ENCODE measurements at places on chromosomes 4 and X.

GRCh38 chrX:148185631-148186030 is 204.5 kb downstream of the FMR1NB start:
- no peak for DNase-seq

DNA sequence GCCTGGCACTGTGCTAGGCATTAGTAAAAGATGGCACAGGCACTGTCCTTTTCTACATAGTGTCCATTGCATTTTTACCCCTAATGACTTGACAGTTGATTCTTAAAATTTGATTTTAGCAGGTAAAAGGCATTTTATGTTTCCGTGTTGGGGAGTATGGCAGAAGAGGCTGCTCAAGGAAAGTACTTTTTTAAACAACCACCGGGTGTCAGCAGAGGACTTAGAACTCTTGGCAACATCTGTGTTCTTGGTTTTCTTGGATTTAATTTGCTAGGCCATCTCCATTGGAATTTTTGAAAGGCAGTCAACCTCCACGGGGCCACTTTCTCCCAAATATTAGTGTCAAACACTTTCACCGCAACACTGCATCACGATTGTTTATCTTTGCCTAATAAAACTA is 102.9 kb downstream of the TSPAN7 start:
- peak; percentile 3 for DNase-seq

DNA sequence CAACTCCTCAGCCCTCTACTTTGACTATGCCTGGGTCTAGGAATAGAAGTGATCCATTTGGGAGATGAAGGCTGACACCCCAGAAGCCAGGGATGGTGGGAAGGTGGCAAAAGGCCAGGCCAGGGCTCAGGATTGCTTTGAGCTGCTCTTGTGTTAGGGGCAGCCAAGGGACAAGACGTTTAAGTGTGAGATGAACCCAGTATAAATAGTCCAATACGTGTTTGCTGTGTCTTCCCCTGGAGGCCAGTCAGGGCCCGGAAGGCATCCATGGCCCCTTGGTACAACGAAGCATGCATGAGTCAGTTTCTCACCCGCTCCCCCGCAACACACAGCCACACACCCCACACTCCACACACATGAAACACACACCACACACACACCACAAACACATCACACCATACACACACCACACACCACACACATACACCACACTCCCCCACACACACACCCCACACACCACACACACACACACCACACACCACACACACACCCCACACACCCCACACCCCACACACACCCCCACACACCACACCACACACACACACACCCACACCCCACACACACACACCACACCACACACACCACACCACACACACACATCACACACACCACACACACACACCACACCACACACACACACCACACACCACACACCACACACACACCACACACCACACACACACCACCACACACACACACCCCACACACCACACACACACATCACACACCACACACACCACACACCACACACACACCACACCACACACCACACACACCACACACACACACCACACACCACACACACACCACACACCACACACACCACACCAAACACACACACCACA is 5.1 kb downstream of the STARD8 start:
- no peak for DNase-seq

DNA sequence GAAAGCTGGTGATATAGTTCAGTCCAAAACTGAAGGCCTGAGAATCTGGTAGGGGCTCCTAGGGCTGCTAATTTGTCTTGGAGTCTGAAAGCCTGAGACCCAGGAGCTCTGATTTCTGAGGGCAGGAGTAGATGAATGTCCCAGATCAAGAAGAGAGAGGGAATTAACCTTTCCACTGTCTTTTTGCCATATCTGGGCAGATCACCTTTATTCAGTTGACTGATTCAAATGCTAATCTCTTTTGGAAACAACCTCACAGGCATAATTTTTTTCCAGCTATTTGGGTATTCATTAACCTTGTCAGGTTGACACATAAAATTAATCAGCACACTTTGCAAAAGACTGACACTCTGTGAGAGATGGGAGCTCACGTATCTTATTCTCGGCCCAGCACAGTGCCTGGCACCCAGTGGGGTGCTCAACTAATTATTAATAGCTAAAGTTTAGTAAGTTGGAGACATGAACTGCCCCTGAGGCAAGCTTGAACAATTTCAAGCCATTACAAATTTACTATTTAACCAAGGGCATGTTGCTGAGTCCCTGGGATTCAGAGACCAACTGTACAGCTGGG is 114.3 kb downstream of the CPEB2 start:
- DNase-seq = no peak

GRCh38 chr4:37966044-37966443 is 5.8 kb downstream of the PTTG2 start:
- DNase-seq = no peak

GRCh38 chrX:50978920-50979682 is 68.6 kb downstream of the BMP15 start:
- DNase-seq = no peak

DNA sequence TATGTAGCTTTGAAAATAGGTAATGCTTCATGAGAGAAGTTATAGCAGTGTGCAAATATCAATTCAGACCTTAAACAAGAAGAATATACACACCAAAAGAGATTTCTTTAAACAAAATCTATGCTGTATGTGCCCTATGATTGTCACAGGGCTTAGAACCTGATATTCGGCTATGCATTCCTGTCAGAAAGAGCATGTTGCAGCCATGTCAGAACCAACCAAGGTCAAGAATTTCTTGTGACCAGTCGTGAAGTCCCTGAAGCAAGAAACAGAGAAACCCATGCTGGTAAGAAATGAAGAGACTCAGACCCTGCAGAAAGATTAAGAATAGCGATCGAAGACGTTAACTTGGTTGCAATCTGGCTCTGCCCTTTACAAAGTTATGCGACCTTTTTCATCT is 210.3 kb upstream of the SPIN4 start:
- no peak for DNase-seq

DNA sequence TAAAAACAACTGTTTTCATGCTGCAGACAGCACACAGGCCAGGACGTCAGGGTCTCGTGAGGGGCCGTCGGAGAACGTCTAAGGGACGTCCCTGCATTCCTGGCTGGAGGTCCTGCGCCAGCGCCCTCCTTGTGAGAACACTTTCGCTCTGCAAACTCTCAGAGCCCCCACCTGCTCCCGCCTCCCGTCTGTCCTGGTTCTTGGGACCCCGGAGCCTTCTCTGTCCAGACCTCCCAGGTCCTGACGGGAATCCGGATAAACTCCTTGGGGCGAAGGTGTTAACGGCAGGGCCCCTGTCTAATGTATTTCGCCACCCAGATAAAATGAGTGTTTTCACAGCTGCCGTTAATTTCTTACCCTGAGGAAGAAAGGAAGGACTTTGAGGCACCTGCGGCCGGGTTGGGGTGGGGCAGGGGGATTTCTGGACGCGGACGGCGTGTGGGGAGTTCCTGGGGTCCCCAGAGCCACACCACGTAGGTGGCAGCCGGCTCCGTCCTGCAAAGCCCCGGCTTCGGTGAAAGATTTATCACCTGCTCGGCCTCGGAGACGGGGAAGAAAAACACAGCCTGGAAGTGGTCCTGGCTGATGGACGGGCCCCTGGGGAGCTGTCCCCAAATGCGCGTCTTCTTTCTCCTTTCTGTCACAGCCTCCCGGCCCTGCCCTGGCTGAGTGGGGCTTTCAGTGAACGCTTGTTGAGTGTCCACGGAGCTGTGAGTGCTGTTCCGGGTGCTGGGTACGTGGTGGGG is 35.1 kb upstream of the PPP2R3B start:
- no peak for DNase-seq

DNA sequence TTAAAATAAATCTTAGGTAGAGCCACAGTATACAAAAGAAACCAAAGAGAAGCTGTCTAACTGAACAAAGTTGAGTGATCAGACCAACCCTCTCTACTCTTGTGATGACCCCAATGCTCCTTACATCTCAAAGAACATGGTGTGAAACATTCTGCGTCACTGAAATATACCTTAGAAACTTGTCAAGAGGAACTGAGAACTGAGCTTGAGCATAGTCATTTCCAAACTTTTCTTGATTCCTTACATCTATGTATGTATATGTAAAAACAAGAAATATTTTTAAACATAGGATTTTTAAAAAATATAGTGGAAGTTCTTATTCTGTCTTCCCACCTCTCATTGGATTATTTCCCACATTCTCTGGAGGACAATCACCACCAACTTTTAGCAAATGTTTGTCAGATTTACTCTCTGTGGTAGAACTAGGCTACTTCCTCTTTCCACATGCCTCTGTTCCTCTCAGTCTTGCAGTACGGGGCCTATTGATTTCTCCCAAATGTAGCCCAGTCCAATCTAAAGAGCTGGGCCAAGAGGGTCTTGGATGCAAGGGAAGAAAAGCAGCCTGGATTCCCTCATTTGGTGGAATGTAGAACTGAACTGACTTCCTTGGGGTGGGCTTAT is 98.2 kb upstream of the HHIP start:
- no peak for DNase-seq

DNA sequence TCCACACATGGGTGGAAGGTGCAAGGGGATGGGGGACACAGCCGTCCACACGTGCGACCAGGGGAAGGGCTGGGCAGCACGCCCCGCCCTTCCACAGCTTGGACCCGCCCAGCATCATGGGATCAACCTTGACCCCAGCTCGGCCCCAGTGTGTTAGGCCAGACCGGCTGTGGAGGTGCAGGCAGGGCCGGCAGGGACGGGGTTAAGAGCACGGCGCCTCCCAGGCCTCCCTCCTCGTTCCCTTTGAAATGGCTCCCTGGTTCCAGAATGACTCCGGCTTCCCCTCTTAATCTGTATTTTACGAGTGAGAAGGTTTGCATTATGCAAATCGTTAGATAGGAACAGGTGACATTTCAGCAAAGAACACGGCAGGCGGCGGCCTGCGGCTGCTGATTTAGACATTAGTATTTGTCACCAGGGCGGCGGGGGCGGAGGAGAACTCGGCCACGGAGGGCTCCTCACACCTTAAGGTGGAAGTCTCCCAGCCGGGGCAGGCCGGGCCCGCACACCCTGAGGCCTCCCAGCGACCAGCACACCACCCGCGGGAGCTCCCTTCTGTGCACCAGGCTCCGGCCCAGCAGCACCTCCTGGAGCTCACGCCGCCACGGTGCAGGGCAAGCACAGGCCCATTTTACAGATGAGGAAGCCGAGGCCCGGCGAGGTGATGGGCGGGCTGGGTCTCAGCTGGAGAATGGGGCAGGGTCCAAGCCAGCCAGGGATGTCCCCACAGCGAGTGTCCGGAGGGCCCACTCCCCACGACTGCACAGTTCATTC is 116.1 kb downstream of the FAM53A start:
- DNase-seq = no peak

DNA sequence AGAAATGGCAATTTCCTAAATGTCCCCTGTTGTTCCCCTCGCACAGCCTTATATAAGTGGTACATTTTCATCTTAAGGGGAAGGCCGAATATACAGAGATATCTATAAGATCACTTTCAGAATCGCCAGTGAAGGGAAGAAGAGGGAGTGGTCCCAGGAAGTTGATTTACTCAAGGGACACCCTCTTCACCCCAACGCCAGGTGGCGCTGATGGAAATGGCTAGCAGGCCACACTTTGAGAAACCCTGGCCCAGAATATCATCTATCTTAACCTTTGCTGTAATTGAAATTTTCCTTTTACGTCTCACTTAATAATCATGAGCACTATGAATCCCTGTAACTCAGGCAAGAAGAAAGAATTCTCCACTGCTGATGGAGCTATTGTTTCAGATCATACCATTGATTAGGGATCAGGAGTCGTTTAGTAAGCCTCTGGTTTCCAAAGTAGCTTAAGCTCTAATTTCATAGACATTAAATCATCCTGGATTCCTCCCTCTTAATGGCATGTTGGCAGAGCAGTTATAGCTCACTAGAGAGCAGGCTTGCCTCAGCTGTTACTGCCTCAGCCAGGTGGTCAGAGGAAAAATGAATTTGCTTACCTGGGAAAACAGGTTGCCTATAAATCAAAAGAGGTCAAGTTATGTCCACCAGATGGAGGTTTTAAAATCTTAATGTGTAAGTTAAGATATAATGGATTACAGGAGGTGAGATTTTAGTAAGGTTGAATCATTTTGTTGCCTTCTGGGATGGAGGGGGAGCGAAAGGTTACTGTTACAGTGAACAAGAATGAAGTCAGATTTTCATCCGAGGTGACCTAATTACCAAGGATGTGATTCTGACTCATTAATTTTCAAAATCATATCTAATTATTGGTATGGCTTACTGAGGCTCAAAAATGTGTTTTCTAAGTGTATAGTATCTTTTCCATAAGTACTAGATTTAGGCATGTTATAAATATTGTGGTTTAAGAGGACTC is 941.2 kb upstream of the TENM3 start:
- no peak for DNase-seq

- DNase-seq = no peak
These were observed 177.1 kb downstream of the UNC5C start for GRCh38 chr4:95371476-95372224.

- no peak for DNase-seq
These were observed 564.6 kb upstream of the DIPK2B start for GRCh38 chrX:45765281-45765680.

DNA sequence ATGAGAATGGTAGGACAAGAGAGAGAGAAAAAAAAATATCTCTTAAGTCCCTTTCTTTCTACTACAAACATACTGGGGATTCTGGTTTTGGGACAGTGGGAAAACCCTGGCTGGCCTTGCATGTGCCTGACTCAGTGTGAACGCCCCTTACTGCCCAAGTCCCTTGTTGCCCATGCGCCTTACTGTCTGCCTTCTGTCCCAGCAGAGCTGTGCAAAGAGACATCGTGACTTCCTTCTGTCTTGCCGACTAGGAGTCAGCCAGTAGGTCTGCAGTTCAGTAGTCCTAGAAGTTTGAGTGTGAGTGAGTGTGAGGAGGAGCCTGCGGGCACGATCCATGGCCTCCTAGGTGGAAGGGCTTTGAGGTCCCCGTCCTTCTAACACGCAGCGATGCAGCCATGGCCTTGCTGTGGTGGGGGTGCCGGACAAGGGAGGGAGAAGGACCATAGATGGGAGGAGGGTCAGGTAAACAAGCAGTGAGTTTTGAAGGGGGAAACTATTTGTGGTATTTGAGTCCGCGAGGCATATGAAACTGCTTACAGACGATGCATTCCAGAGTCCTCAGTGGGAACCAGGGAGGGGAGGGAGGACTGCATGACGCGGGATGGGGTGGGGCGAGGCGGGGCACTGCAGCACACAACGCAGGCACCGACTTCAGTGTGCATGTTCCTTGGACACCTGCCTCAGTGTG is at the start of gene XAGE2:
XAGE2 (plus strand) TSS at position 654 of the 688 bp plus-strand sequence. CDS start 994 bp downstream, outside the sequence.
- no peak for DNase-seq

DNA sequence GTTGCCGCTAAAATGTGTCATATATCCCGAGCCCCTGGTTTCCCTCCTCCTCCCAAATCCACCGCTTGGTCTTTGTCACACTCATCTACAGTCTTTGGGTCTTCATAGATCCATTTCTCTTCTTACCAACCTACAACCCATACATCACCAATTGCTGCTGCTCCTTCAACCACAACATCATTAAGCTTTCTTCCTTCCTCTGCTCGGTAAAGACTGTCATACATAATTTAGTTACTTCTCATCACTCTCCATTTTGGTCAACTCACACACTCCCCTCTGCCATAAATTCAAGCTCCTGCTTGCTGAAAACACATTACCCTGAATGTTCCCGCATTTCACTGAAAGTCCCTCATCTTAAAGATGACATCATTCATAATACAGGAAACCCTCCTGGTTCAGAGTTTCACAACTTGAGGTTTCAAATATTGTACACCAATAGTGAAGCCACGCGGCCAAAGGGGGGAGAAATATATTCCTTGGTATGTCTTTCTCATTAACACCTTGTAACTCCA is 1.7 kb upstream of the DCTD start:
- DNase-seq = peak; percentile 67

All from CD4-positive, alpha-beta T cell treated with Interleukin-21 for 1 hour (primary cell).